Stimulated activated CD8-positive, alpha-beta memory T cell treated with anti-CD3 and anti-CD28 coated beads, Interleukin-2, amount 100 ng/mL, for 48 hours (primary cell): ENCODE measurements at places on chromosomes 7 and 10.

DNA sequence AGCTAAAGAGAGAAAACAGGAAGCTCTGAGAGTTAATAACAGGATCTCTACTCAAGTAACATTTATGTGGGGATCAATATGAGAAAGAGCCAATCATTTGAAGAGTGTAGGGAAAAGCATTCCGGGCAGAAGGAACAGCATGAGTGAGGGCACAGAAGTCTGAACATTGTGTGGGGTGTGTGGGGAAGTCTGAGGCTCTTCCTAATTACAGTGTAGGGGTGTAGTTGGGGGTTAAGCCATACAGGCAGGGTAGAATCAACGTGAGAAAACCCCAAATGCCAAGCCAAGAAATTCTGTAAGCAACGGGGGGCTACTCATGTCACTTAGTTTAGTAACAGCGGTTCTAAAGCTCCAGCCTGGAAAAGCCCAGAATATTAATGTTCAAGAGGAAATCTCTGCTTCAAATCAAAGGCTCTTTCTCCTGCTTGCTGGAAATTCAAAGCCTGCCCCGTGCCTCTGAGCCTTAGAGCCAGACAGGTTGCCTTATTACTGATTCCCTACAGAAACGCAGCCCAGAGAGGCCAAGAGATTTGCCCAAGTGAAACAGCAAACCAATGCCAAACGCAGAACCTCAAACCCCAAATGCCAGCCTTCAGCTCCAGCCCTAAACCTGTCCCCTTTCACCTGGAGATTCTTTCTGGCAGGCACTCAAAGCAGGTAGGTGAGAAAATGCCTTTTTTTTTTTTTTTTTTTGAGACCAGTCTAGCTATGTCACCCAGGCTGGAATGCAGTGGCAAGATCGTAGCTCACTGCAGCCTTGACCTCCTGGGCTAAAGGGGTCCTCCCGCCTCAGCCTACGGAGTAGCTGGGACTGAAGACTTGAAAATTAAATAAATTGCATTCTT is 36.1 kb downstream of the DNAJB12 start:
- no peak for DNase-seq

DNA sequence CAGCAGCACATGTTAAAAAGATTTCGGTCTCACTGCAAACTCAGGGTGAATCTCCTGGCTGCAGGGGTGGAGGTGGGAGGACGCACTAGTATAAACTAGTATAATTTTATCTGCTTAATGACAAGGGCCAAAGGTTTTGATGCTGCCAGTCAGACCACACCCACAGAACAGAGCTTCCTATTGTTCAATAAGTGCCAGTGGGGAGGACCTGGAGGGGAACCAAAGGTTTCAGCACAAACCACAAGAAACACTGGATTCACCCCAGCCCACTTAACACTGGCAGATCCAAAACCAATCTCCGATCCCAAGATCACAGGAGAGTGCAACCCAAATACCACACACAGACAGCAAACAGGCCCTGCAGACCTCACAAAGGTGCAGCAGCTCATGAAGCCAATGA is 6.6 kb downstream of the VOPP1 start:
- DNase-seq = no peak

GRCh38 chr10:98254234-98254974 is 13.6 kb downstream of the LOXL4 start:
- no peak for DNase-seq

DNA sequence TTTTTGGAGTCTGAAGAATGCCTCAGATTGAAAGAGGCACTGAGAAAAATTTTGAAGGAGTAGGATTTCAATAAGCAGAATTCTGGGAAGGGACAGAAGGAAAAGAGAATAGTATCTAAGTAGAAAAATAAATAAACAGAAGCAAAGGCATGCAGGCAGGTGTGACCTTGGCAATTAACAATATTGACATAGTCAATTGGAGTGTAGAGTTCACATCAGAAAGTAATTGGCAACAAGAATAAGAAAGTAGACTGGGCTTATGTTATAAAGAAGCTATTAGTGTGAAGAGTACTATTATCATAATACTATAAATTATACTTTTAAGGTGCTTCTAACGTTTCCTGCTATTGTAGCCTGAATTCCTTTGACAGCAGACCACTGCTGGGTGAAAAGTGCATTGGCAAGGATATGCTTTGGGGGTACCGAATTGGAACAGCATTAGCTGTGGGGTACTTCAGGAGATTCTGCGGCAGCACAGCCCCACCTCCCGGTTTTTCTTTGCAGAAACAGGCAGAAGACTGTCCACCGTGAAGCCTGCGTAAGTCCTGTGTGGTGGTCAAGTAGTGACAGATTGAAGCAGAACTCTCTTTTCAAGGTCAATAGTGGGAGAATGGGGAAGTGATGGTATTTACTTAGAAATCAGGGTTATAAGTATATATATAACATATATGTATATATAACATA is 357.0 kb downstream of the THSD7A start:
- no peak for DNase-seq

GRCh38 chr10:1214071-1214675 is 158.0 kb downstream of the WDR37 start:
- no peak for DNase-seq

DNA sequence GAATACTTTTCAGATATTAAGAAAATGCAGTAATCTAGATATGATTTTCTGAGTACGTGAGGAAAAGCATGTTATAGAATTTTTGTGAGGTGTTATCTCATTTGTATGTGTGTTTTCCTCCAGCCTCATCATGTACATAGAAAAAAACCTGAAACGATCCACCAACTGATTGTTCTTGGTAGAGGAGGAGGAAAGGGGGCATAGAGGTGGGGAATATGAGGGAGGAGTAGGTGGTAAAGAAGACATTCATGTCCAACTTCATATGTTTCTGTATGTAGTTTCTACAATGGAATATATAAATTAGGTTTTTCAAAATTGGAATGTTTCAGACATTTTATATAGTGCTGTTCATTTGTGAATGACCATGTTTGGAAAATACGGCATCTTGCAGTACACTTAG is 109.4 kb downstream of the TRIM24 start:
- no peak for DNase-seq
